ENCODE measurements at places on chromosomes 4 and X.

- DNase-seq, result no peak
Observed at GRCh38 chrX:125769628-125770027, 396.5 kb downstream of the DCAF12L2 start.

DNA sequence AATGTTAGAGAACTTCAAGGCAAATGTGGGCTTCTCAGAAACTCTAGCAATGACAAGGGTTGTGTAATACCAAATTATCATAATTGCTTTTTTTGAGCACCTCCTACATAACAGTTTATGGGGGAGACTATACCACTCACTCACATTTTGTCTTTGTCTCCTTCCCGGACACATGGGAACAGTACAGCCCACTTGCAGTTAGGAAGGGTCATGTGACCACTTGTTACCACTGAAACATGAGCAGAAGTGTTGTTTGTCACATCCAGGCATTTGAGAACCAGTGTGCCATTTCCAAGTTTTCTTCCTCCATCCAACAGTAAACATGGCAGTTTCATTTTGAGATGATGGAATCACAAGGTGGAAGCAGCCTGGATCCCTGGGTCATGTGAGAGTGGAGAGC, 6.9 kb downstream of the MAGEA11 start:
- no peak for DNase-seq

GRCh38 chr4:1331591-1332353, 15.2 kb upstream of the UVSSA start:
- no peak for DNase-seq

GRCh38 chr4:158259955-158260575, 49.8 kb downstream of the TMEM144 start:
- DNase-seq, result peak; percentile 45

GRCh38 chr4:4659871-4660651, 118.2 kb upstream of the STX18 start:
- no peak for DNase-seq

DNA sequence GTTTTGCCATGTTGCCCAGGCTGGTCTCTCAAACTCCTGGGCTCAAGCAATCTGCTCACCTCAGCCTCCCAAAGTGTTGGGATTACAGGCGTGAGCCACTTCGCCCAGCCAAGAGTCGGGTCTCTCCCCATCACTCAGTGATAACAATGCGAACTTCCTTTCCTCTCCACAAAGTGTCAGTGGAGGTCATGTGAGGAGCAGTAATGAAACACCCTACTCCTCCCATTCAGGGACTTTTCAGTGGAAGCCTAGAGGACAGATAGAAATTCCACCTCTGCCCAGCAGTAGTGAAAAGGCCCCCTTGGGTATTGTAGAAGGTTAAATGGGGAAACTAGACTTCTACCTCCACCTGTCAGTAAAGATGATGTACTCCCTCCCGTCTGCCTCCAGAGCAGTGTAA, 141.9 kb upstream of the STK26 start:
- no peak for DNase-seq

Measured in brain (organoid and tissue), 16 donors.